Type B pancreatic cell (in vitro differentiated cells): ENCODE measurements at places on chromosomes 5 and 9. TPM values are rescaled to one million over a fixed set of nuclear protein-coding genes. Genes with fewer than 3 reads are reported as not detected.

MYO10 gene
- total RNA-seq, result 33.6 and 52.5 TPM in 2 replicates

OR13D1 gene
- not detected in 2 replicates for total RNA-seq

KIF24 gene
- 3.5 and 9.6 TPM in 2 replicates for total RNA-seq

ZCCHC9 gene
- 33.9 and 37.5 TPM in 2 replicates for total RNA-seq

DNA sequence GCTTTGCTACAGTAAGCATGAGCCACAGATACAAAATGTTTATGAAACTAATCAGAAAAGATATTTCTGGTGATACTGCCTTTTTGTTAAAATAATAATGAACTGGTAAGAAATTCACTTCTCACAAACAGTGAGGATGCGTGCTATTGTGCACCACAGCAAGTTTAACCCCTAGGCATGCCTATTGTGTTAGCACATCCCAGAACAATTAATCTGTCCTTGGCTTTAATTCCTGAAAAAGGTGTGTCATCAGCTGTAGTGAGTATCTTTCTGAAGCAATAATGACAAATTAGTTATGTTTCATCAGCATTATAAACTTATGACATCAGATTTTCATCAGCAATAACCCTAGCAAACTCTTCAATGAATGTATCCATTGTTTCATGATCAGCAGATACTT, 1307.2 kb downstream of the EFNA5 start:
- no peak for DNase-seq

- no peak for DNase-seq
Measured at GRCh38 chr9:88302579-88303324, 85.5 kb upstream of the SPIN1 start.

- DNase-seq, result no peak
Measured at GRCh38 chr9:85225180-85225579, 516.6 kb downstream of the AGTPBP1 start.

DNA sequence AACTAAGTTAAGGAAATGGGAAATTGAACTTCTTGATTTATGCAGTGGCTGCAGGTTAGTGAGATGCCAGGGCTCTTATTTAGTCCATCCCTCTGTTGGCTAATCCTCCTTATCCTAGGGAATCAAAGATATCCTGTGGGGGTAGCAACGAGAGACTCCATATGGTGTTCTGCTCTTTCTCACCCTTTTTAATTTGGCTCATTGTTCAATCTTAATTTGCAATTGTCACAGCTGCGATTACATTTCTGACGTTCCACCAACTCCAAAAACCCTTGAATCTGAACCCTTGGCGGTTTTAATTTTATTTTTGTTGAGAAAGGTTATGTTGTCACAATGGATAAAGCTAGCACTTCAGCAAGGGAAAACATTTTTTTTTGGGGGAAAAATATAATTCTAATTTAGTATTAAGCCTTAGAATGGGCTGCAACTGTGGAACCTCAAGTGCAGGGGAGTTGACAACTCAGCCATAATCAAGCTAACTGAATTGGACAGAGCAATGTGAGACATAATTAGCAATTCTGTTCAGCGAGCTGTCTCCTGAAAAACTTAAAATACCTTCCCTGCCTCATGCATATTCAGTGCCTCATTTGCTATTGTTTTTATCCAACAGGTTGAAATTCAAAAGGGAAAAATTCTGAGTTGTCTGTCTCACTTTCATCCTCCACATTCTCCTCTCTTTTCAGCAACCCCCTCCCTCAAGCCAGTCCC, 91.3 kb downstream of the MAT2B start:
- no peak for DNase-seq

DNA sequence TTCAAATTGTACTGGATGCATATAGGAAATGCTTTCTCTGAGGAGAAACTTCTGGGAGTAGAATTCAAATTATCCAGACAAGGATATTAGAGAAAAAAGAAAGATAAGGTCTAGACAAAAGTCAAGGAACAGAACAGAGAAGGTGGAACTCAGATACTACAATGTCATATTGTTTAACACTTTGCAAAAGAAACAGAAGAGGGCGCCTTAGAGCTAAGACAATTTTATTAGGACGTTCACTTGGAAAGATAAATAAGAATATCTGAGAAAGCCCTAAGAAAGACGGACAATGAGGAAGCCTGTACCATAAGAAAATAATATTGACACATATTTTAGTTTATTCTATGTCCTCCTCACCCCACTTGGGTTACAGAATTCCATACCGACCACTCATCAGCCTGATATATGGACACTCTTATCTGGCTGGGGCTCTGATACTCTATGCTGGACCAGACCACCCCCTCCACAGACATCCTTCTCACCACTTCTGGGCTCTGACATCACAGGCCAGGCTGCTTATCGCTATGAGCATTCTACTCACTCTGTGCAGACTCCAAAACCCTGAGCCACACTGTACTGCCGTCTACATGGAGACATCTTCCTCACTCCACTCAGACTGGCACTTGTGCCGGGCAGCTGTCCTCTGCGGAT, 9.1 kb upstream of the AK3 start:
- DNase-seq, result no peak

GRCh38 chr5:93595420-93596147, 12.6 kb downstream of the NR2F1 start:
- no peak for DNase-seq

GRCh38 chr5:167820101-167820990, 471.1 kb upstream of the WWC1 start:
- DNase-seq, result no peak

DNA sequence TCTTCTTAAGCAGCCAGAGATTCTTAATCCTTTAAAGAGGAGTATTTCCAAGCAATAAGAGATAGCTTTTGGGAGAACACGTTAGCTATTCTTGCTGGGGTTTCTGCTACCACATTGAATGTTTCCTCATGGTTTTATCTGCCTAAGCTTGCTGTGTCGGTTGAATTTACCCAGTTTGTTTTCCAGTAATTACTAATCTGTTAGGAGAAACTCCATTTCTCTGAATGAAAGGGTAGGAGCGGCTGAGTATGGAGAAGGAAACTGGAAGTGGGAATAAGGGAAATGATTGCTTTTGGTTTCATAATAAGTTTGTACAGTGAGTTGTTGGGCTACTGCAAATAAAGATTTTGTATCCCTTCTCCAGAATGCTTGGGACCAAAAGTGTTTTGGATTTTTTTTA, 1.2 kb downstream of the JAK2 start:
- no peak for DNase-seq

GRCh38 chr9:7287065-7287464, 512.5 kb downstream of the DMAC1 start:
- DNase-seq, result no peak

DNA sequence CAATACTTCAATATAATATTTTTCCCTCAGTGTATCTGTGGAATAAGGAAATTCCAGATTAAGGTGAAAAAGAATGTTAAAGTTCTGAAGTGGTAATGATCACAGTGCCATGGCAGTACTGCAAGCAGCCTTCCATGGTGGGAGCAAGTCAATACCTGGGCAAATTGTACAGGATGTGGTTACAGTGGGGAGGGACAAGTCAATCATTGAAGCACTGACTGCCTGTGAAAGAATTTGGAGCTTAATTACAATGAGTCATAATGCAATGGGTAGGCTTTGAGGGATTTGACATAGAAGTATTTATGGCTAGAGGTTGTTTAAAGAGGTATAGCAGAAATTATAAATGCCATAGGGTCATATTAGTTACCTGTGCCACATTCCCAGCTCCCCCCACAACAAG, 786.5 kb upstream of the ACO1 start:
- no peak for DNase-seq

DNA sequence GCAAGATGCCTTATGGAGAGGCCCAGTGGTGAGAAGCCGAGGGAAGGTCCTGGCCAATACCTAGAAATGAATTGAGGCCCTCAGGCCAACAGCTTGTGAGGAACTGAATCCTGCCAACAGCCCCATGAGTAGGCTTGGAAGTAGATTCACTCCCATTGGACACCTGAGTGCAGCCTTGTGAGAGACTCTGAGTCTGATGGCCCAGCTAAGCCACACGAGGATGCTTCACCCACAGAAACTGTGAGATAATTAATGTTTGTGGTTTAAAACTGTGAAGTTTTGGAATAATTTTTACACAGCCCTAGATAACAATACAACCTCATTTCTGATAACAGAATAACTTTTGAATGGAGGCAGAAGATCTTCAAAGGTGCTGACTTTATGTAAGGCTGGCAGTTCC, 65.9 kb upstream of the DAP start:
- no peak for DNase-seq

DNA sequence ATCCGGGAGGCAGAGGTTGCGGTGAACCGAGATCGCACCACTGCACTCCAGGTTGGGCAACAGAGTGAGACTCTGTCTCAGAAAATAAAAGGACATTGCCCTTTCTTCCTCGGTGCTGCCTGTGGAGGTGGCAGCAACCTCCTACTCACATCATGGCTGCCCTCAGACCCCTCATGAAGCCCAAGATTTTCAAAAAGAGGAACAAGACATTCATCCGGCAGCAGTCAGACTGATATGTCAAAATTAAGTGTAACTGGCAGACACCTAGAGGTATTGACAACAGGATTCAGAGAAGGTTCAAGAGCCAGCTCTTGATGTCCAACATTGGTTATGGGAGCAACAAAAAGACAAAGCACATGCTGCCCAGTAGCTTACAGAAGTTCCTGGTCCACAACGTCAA, 12.6 kb upstream of the PAX5 start:
- no peak for DNase-seq

DNA sequence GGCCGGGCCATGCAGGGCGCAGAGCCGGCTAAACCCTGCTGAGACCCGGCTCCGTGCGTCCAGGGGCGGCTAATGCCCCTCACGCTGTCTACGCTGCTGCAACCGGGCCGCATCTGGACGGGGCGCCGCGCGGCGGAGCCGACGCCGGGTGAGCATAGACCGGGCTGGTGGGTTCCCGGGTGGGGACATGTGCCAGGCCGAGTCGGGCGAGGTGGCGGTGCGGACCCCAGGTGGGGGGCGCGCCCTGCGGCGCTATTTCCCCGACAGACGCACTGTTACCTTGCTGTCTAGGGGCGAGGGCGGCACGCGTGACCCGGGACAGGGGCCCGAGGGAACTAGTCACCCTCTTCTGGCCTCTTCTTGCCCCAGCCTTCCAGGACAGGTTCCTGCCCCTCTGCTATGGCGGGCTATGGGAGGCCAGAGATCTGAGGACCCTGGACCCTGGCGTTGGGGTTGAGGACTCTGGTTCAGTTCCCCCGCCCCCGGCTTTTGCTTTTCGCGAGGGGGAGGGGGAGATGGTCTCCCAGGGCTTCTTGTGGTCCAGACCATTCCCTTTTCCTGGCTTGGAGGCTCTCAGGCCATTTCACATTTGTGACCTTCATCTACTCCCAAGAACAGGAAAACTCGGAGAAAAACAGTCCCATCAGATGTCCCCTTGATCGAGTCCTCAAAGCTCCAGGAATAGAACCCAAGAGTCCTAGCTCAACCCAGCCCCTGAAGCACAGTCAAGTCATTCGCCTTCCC, 536 bp downstream of the SLC27A4 start:
- DNase-seq, result no peak

- no peak for DNase-seq
Measured at GRCh38 chr9:109385499-109385898, 64.6 kb upstream of the EPB41L4B start.

- no peak for DNase-seq
Measured at GRCh38 chr5:169280286-169280685, 20.7 kb downstream of the SLIT3 start.

DNA sequence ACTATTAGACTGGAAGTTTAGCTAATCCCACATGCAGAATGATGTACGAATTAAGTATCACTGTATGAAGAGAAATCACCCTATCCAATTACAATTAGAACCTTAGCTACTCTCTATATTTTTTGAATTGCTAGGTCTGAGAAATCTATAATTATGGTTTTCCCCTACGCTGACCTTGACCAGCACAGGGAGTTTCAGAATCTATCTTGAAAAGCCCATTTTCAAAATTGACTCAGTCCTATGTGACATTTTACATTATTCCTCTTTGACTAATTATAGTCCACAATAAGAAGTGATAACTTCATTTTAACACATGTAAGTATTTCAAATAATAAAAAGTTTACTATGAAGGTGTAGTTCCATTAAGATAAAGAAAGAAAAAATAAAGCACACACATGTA, 21.5 kb downstream of the NUDT12 start:
- no peak for DNase-seq

DNA sequence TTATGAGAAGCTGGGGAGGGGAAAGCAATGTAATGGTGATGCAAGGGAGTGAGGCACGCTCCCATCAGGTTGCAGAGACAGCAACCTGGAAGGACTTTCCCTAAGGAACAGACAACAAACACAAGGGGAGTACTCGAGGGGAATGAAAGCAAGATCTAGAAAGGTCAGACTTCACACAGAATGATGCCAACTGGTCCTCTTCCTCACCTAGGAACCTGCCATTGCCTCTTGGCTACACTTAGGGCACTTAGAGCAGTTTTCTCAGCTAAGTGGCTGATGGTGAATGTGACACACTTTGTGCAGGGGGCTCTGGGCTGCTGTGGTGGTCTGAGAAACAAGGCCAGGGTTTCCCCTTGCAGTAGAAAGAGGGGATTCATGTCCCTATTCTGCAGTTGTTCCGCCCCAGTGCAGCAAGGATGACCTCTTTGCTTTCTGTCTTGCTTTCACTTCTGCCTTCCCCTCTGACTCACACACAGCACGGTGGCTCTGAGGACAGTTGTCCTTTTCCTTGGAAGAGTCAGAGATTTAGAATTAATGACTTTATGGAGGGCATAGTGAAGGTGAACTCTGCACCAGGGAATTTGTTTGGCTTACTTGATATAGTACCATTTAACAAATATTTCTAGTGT, 394.0 kb upstream of the KLF4 start:
- no peak for DNase-seq

- DNase-seq, result no peak
Measured at GRCh38 chr9:31412081-31412480, 972.4 kb upstream of the ACO1 start.

GRCh38 chr9:127567730-127568617, 44.1 kb upstream of the STXBP1 start:
- no peak for DNase-seq

DNA sequence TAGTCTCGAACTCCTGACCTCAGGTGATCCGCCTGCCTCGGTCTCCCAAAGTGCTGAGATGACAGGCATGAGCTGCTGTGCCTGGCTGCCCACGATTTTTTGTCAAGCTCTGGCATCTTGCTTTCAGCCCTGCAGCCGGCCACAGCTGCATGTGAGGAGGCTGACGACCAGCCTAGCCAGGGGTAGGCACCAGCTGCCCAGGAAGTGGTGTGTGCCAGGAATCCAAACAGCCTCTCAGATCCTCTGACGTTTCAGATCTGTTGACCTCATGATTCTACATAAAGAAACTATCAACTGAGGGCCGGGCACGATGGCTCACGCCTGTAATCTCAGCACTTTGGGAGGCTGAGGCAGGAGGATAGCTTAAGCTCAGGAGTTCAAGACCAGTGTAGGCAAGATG, 19.0 kb downstream of the DYNC2I2 start:
- DNase-seq, result no peak

- DNase-seq, result no peak
Measured at GRCh38 chr5:60529001-60529400, 171.0 kb downstream of the DEPDC1B start.

- DNase-seq, result no peak
Measured at GRCh38 chr9:21549251-21549765, 67.2 kb upstream of the IFNE start.

- DNase-seq, result no peak
Measured at GRCh38 chr9:97307091-97307490, 368 bp upstream of the CCDC180 start.
